ENCODE measurements at places on chromosomes 4 and X. TPM values are rescaled to one million over a fixed set of nuclear protein-coding genes. Genes with fewer than 3 reads are reported as not detected.

GRCh38 chr4:5444918-5445517, 263.3 kb downstream of the EVC2 start:
- no peaks in the 10 kb centered on the region for H3K36me3 ChIP-seq
- H3K27ac ChIP-seq, result no peak overlapping the region
- H3K4me1 ChIP-seq, result peaks cover 13% of the 10 kb centered on the region
- no peak overlapping the region for H3K4me3 ChIP-seq

- H3K4me3 ChIP-seq, result no peak overlapping the region
- H3K27ac ChIP-seq, result no peak overlapping the region
- DNase-seq, result no peak
- H3K27me3 ChIP-seq, result no peaks in the 10 kb centered on the region
These were observed 40.5 kb upstream of the FAM120C start for GRCh38 chrX:54223581-54223980.

DNA sequence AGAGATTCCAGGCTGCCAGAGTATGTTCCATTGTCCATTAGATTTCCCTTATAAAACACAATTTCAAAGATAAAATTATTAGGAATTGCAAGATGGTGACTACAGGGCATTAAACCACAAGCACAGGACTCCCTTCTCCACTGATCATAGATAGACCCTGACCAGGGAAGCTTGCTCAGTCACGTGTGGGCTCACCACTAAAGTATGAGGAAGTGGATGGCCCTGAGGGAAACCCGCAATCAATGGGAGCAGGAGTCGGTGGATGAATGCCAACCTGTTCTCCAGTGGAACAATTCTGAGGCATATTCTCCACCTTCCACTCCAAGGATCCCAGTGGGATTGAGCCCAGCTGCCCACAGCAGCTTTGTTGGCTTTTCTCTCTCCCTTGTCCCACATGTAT, 515.7 kb downstream of the BCOR start:
- H3K27ac ChIP-seq, result no peak overlapping the region
- DNase-seq, result no peak
- no peaks in the 10 kb centered on the region for H3K36me3 ChIP-seq
- peaks cover 7% of the 10 kb centered on the region for H3K4me1 ChIP-seq
- no peak overlapping the region for H3K4me3 ChIP-seq
- peaks cover 1% of the 10 kb centered on the region for H3K27me3 ChIP-seq

DNA sequence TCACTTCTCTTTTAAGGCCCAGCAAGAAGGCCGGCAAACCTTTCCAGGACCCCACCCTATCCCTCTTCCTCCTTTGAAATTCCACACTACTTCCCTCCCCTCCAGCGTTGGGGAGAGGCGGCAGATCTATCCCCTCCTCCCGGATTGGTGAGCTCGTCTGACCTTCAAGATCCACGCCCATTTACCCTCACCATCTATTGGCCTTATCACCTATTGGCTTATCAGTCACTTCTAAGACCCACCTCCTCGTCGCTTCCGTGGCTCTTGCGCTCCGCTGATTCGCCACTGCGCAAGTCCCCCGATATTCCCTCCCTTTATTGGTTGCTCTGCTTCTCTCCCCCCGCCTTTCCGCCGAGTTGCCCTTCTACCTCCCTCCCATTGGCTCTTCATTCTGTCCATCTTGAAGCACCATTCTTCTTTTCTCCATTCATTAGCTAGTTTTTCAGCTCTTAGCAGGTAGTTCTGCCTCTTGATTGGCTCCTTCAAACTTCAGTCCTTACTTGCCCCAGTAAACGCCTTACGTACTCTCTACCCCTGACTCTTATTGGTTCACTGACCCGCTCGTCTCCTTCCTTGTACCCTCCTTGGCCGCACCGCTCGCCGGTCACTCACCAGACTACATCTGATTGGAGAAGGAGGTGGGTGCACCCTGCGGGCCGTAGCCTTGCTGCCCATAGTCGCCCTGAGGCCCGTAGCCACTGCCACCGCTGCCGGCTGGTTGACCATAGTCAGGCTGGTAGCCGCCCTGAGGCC, 4.8 kb upstream of the PRICKLE3 start:
- DNase-seq, result peak; percentile 99
- peaks cover 13% of the 10 kb centered on the region for H3K4me1 ChIP-seq
- peak overlapping the region; percentile 95 for H3K4me3 ChIP-seq
- H3K27me3 ChIP-seq, result peaks cover 2% of the 10 kb centered on the region

GRCh38 chrX:40298572-40299479, 201.1 kb upstream of the BCOR start:
- H3K4me1 ChIP-seq, result no peaks in the 10 kb centered on the region
- no peak overlapping the region for H3K27ac ChIP-seq
- no peaks in the 10 kb centered on the region for H3K36me3 ChIP-seq
- no peak for DNase-seq
- no peak overlapping the region for H3K4me3 ChIP-seq

- H3K4me1 ChIP-seq, result peaks cover 7% of the 10 kb centered on the region
- no peak overlapping the region for H3K4me3 ChIP-seq
- peaks cover 16% of the 10 kb centered on the region for H3K27me3 ChIP-seq
- DNase-seq, result no peak
These were observed 129.4 kb downstream of the CLCN4 start for GRCh38 chrX:10286195-10286594.

DNA sequence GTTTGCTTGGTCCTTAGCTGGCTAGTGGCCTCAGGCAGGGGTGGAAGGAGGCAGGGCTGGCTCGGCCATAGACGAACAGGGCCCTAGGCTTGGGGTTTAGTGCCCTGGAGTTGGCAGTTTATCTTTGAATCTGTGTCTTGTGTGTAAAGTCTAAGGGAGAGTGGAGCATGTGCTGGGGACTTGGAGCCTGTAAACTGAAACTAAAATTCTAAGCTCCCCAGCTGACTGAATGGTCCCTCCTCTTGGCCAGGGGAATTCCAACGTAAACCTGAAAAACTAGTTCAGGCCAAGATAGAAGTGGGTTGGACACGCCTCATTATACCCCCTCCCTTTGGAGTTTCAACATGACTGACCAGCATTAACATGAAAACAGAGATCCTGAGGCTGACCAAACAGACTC, 46.1 kb upstream of the GPR78 start:
- H3K36me3 ChIP-seq, result 0 out of 2 replicates have a peak, but pooled peaks cover 4% of the 10 kb centered on the region
- peaks cover 22% of the 10 kb centered on the region for H3K4me1 ChIP-seq
- no peak overlapping the region for H3K27ac ChIP-seq
- H3K4me3 ChIP-seq, result peak overlapping the region; percentile 38

GRCh38 chrX:121858867-121859647, 811.6 kb downstream of the GLUD2 start:
- no peak overlapping the region for H3K4me3 ChIP-seq
- DNase-seq, result no peak
- no peaks in the 10 kb centered on the region for H3K27me3 ChIP-seq
- H3K27ac ChIP-seq, result no peak overlapping the region
- H3K36me3 ChIP-seq, result no peaks in the 10 kb centered on the region
- H3K4me1 ChIP-seq, result peaks cover 3% of the 10 kb centered on the region

Gene RAP2C
- total RNA-seq, result 25.1 TPM

Gene FAM47A
- not detected for total RNA-seq

Gene TREX2
- 1.1 TPM for total RNA-seq

Gene MAGEA2B
- not detected for total RNA-seq

Gene NCAPG
- 39.2 TPM for total RNA-seq

Measured in HFFc6 (cell line).